C1 segment of cervical spinal cord (tissue), 14 donors: ENCODE measurements at places on chromosomes 5 and 9.

DNA sequence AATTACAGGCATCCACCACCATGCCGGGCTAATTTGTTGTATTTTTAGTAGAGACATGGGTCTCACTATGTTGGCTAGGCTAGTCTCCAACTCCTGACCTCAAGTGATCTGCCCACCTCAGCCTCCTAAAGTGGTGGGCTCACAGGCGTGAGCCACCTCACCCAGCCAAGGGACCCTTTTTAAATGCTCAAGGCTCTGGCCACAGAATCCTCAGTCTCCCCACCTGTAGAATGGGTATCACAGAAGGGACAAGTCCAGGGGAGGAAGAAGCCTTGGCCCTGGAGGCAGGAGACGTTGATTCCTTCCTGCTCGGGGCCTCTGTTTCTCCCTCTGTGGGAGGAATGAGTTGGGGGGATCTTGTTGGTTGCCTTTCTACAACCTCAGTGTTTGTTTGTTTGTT, 45.7 kb downstream of the GTF3C4 start:
- DNase-seq: no peak

GRCh38 chr5:157956271-157956885, 97.4 kb upstream of the CLINT1 start:
- no peak for DNase-seq

DNA sequence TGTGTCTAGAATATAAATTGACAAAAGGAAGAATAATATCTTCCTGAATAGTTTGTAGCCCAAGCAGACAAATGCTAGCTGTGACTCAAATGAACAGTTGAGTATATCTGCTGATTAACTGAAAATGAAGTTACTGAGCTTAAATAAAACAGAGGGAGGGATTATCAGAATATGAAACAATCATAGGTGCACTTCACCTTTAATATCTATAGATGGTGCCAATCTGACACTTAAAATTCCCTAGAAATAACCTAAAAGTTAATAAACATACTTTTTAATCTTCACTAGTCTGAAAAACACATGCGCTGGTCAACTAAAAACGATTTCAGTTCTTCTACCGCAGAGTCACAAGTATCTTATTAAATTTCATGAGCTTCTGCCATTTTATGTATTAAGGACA, 280.8 kb upstream of the RASA1 start:
- DNase-seq: no peak

- DNase-seq: no peak
Measured at GRCh38 chr5:137613554-137614265, 114.6 kb upstream of the SPOCK1 start.

- no peak for DNase-seq
Measured at GRCh38 chr5:175718401-175719108, 60.7 kb downstream of the HRH2 start.

DNA sequence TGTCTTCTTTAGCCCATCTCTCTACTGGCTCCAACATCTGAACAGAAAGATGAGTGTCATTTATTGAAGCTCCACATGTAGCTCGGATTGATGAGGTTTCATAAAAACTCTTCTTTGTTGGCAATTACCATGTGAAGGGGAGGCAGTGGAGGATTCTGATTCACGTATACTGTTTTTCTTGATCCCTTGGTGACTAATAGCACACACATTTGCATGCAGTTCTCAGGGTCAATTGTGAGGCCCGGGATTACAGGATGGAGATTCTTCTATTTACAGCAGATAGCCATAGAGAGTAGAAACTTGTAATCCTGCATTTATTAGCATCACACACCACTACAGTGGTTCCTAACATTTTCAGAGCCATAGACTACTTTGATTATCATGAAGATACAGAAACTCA, 133.2 kb upstream of the MARCHF11 start:
- DNase-seq: no peak

GRCh38 chr9:108863891-108864290, 1.8 kb downstream of the ACTL7A start:
- DNase-seq: no peak

GRCh38 chr5:167992868-167993267, 298.6 kb upstream of the WWC1 start:
- DNase-seq: no peak

DNA sequence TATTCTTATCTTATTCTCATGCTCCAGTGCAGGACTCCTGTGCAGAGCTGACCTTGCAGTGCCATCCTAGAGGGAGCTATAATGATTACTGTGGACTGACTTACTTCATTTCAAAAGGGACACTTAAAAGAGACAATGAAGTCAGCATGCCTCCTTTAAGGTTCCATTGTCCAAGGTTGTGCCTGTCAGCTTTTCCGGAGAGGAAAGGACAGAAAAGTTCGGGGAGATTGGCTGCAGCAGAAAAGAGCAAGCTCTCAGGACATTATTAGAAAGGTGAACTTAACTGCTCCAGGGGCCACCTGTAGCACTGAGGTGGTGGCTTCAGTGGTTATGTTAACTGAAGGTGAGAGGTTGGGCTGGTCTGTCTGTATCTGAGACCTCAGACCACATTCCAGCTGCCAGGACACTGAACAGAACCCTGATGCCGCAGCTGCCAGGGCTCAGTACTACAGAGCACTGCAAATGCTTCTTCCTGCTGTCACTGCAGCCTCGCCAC, 112.9 kb downstream of the ST8SIA4 start:
- DNase-seq: no peak

DNA sequence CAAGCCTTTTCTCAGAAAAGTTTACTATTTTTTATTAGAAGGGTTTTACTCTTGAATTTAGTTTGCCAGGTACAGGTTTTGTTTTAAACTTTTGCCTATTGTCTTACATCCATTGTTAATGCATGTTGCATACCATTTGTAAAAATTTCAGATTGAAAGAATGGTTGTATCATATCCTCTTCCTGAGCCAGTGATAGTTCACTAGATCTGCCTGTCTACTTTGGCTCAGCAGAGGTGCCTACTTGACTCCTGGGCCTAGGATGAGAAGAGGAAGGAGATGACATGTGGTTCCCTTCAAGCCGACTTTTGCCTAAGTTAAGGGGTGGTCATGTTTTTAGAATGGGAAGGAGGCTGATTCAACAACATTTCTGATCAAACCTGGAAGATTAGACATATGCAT, 232.9 kb downstream of the TRPM3 start:
- no peak for DNase-seq

- no peak for DNase-seq
Measured at GRCh38 chr9:115296831-115297565, 179.0 kb upstream of the TNC start.

DNA sequence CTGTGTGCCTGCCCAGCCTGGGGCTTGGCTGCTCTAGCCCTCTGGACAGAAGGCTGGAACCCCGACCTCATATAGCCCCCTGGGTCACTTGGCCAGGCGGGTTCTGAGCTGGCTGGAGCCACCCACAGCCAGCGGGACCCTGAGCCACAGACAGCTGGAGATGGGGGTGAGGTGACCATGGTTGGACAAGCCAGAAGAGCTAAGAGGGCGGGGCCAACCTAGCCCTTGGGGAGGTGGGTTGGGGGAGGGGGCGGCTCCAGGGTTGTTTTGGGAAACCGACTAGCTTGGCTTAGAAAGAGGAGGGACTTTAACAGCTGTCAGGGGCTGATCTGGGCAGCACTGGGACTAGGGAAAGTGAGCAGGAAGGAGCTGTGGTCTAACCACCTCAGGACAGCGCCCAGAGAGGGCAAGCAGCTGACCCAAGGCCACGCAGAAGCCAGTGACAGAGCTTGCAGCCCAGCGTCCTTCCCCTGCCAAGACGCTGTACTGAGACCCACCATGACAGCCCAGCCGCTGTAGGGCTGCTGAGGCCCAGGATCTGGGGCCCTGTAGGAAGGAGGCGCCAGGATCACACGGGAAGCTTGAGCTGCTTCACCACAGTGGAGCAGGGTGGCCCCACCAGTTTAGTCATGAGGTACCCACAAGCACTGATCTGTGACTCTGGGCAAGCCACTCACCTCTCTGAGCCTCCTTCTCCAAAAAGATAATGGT, 2.2 kb downstream of the AIF1L start:
- DNase-seq: no peak

GRCh38 chr5:44002381-44002901, 386.8 kb downstream of the FGF10 start:
- no peak for DNase-seq

DNA sequence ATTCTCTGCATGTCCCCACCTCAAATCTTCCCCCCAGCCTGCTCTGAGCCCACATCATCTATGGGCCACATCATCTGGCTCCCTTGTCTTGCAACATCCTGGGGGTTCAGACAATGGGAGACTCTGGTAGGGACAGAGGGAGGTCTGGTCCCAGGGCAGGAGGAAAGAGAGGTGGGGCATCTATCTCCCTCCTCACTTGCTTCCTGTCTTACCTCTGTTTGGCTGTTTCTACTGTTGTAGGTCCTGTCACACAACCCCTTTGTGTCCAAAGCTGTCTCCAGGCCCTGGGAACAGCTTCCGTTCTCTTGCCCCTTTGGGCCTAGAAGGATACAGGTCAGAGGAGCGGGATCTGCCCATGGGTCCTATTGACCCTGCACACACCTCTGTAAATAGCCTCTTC, 227.2 kb downstream of the NSG2 start:
- DNase-seq: no peak

GRCh38 chr9:115517335-115518075, 399.5 kb upstream of the TNC start:
- DNase-seq: no peak

- DNase-seq: no peak
Measured at GRCh38 chr5:69006030-69006429, 87.8 kb upstream of the SLC30A5 start.

DNA sequence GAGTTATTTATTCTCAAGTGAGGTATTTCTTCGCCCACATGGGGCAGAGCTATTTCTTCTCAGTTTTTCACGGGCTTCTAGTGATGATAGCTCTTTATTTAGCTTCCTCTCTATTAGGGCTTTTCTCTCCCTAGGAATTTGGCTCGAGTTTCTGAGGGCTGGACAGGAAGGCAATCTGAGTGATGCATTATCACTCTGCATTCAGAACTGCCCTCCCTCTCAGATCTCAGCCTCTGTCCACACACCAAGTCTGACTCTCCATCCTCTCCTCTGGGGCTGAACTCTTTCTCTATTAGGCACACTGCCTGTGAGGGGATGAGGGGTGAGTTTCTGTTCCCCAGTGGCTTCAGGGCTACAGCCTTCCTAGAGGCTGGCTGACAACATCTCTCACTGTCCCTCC, 14.9 kb upstream of the SCAMP1 start:
- no peak for DNase-seq

GRCh38 chr5:120447706-120448239, 16.3 kb upstream of the PRR16 start:
- no peak for DNase-seq

DNA sequence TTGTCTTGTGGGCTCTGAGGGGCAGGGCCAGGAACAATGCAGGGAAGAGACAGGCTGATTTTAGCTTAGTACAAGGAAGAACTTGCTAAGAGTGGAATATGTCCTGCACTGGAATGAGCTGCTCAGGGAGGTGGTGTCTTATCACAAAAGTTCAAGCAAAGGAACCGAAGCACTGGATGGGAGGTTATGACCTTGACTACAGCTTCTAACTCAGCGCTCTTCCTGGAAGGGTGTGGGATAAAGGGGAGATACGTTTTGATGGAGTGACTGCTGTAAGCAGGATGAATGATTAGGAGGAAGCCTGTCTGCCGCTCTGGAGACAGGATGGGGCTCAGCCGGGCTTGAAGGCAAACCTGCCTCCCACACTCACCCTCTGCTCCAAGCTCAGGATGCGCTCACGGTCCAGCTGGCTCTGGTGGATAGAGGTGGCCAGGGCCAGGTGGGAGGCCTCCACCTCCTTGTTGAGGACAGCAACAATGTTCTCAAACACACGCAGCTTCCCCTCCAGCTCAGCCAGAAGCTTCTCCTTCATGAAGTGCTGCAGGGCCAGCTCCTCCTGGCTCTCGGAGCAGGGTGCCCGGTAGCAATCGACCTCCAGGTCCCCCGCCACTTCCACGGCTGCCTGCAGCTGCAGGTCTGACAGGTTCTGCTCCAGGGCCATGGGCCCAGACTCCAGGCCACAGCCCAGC, 13.5 kb downstream of the TRAF1 start:
- DNase-seq: no peak

GRCh38 chr5:142151436-142152383, 43.1 kb downstream of the NDFIP1 start:
- DNase-seq: no peak

- no peak for DNase-seq
Measured at GRCh38 chr5:61735531-61735930, 403.5 kb downstream of the ZSWIM6 start.

- DNase-seq: no peak
Measured at GRCh38 chr9:69768101-69768500, 8.3 kb upstream of the PTAR1 start.

DNA sequence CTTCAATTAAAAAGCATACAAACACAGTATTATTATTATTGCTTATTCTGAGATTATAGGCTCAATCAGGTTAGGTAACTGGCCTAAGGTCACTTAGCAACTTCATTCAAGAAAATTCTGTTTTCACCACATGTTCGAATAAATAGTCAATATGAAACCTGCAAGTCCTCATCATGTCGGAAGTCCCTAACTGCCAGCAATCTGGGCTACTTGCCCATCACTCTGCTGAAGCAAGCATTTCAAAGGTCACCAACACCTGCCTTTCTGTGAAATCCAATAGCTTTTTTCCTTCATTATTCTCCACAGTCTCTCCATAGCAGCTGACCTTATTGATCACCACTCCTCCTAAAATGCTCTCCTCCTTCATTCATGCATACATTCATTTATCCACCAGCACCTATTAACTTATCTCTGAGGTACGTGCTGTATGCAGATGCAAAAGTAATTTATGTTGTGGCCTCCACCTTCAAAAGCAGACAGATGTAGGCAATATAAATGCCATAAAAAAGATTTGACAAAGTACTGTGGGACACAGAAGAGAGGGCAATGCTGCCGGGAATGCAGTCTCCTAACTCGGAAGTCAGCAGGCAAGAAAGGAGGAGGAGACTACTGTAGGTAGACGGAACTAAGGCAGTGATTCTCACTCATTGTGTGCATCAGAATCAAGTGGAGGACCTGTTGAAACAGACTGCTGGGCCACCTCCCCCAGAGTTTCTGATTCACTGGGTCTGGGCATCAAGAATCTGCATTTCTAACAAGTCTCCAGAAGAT, 310.9 kb downstream of the BNC2 start:
- no peak for DNase-seq

DNA sequence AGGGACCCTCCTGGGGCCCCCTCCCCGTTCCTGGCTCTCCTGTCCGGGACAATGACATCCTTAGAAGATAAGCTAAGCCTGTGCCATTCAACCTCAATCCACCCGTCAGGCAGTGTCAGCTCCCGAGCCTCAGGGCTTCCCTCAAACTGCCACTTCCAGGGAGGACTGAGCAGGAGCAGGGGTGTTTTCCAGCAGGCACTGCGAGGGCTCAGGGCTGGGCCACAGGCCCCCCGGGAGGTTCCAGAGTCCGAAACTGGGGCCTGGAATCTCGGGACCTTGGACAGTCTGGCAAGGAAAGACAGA, 26.2 kb downstream of the LHX3 start:
- no peak for DNase-seq
